ENCODE measurements at places on chromosomes 7 and 10.
A peak's percentile ranks its signal among the peaks of the same experiment; 100 is the strongest.

DNA sequence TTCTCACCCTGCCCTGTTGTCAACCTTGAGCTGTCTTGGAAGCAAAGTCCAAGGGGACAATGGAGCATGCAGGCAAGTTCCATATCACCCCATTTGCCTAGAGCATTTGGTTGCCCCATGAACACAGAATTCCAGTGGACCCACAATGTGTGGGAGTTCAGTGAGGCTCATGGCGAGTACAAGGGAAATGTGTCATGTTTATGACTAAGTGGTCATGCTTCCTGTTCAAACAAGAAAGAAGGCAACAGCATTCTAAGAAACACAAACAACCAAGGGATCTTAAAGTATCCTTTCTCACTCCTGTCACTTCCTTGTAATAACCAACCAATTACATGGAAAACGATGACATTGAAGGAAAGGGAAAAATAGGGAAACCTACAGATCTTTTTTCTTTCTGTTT is 513.0 kb downstream of the INHBA start:
- peak; percentile 60 for DNase-seq

DNA sequence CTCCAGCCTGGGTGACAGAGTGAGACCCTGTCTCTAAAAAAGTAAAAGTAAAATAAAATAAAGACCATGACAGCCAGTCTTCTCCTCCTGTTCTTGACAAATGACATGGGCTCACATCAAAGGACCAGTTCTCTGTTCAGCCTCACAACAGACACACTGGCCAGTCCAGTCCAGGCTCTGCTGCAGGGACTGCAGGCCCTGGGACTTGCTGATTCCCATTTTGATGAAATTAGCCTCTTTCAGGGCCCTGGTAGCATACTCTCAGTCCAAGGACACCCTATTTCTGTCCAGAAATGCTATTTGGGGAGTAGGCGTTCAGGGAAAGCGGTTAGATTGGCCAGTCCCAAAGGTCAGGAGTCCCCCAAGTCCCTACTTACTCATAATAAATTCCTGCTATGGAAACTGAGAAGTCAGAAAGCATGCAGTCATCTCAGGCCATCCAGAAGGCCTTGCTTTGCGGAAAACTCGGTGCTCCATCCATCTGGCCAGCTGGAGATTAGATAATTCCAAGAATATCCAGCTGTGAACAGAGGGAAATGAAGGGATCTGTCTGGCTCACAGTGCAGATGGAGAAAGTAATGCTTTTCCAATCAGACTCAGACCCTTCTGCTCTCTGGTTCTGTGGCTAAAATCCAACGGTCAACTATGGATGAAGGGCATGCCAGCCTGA is 74.4 kb downstream of the RAB11FIP2 start:
- DNase-seq: no peak

DNA sequence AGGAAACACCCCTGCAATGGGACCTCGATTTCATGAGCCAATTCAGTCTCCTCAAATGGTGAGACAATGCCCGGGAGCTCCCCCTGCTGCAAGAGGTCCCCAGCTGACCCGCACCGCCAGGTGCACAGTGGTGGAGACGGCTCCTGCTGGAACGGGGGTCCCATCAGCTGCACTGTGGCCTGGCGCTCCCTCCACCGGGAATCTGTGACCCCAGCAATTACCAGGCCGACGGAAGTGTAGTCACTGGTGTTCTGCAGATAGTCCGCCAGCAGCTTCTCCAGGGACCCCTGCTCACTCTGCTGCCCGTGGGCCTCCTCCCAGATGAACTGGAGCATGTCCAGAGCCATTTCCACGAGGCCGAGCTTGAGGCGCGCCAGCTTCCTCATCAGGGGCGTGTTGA is 64.9 kb upstream of the NKX6-2 start:
- no peak for DNase-seq

- DNase-seq: no peak
Observed at GRCh38 chr7:25059576-25059975, 65.5 kb downstream of the CYCS start.
